ENCODE measurements at places on chromosomes 1 and 21.

- no peak for DNase-seq
Measured at GRCh38 chr1:59776960-59777852, 37.5 kb upstream of the HOOK1 start.

DNA sequence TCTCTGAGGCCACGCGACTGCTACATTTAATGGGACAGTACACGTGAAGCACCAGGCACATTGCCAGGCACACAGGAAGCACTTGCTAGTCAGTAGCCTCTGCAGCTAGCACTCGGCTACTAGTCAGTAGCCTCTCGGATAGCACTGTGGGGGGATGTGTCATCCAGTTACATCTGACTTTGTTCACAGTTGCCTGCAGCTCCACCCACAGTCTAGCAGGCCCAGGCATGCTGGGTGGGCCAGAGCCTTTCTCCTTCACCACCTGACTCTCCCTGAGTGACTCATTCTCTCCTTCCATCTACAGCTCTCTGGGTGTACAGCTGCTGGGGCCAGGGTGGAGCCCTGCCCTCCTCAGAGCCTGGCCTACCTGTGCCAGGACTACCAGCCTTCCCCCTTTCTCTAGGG, 51.5 kb downstream of the PTPRF start:
- DNase-seq, result no peak

DNA sequence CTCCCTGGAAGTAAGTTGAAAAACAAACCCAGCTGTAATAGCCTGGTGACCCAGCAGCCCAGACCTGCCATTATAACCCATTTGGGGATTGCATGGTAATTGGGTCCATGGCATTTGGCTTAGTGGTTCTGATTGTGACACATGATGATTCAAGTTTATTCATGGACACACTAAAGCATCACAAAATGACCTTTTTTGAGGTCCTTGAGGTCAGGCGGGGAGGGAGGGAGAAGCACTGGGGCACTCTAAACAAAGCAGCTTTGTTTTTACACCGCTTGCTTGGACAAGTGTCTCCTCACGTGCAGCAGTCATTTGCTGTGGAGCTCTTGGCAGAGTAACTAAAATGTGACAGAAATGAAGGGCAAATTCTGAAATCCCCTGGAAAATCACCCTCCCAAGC, 241.0 kb upstream of the SGIP1 start:
- no peak for DNase-seq

GRCh38 chr21:9767592-9768375, 753.6 kb upstream of the TPTE start:
- no peak for DNase-seq

DNA sequence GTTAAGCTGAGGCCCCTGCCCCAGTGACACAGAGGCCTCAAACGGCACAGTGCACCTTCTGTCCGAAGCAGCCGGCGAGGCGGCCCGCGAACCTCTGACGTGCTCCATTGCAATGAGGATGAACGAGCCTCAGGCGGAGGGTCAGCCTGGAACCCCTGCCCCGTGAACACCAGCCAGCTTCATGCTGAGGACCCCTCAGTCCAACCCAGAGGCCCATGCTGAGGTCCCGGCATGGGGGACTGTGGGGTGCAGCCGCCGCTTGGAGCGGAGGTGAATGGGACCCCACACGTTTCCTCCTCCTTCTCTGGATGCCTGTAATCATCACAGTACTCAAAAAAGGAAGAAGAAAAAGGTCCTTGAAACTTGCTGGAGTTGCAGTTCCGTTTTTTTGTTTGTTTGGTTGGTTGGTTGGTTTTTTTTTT, 62.1 kb downstream of the PRKCZ start:
- no peak for DNase-seq

GRCh38 chr1:32138965-32139364, 31.1 kb downstream of the KPNA6 start:
- no peak for DNase-seq
